Vein endothelial cell (primary cell): ENCODE measurements at places on chromosomes 13 and 19. TPM values are rescaled to one million over a fixed set of nuclear protein-coding genes. Genes with fewer than 3 reads are reported as not detected.

The LIM2 gene
- total RNA-seq = not detected in 2 replicates

The ZNF837 gene
- total RNA-seq = 2.3 and 2.5 TPM in 2 replicates

The TMPRSS9 gene
- total RNA-seq = not detected in 2 replicates

The IFI30 gene
- total RNA-seq = 0.48 TPM in 1 of 2 replicates, not detected in the other

The PAN3 gene
- total RNA-seq = 25.8 and 31.8 TPM in 2 replicates

The ASPDH gene
- not detected in 2 replicates for total RNA-seq

The SELENOW gene
- 342 and 531 TPM in 2 replicates for total RNA-seq

The PROZ gene
- total RNA-seq = not detected in 2 replicates

The CGB5 gene
- total RNA-seq = not detected in 2 replicates

The RNF225 gene
- total RNA-seq = 0.33 and 0.67 TPM in 2 replicates

The APOC4 gene
- not detected in 2 replicates for total RNA-seq

The OR7C1 gene
- not detected in 2 replicates for total RNA-seq

The PRTN3 gene
- total RNA-seq = not detected in 2 replicates

The PDE4C gene
- 0.33 TPM in 1 of 2 replicates, not detected in the other for total RNA-seq

The SLC35E1 gene
- 32.3 and 41.2 TPM in 2 replicates for total RNA-seq

The GPR18 gene
- total RNA-seq = not detected in 2 replicates

The SULT2A1 gene
- not detected in 2 replicates for total RNA-seq

The DUS3L gene
- total RNA-seq = 32.0 and 37.2 TPM in 2 replicates

The SIGLECL1 gene
- total RNA-seq = not detected in 2 replicates

The LGALS4 gene
- total RNA-seq = 0.33 TPM in 1 of 2 replicates, not detected in the other

The NLRP7 gene
- not detected in 2 replicates for total RNA-seq

The CGB8 gene
- not detected in 2 replicates for total RNA-seq

The ZNF8 gene
- total RNA-seq = 8.2 and 8.5 TPM in 2 replicates

The LYL1 gene
- total RNA-seq = 58.6 and 119 TPM in 2 replicates

The GIPR gene
- under 0.01 TPM in 1 of 2 replicates, not detected in the other for total RNA-seq

The FAM32A gene
- 129 and 143 TPM in 2 replicates for total RNA-seq

The LRP3 gene
- total RNA-seq = 4.9 and 10.4 TPM in 2 replicates

The SCN1B gene
- 9.5 and 10.3 TPM in 2 replicates for total RNA-seq

The FCER2 gene
- not detected in 2 replicates for total RNA-seq

The WDR88 gene
- not detected in 2 replicates for total RNA-seq

The TNNI3 gene
- not detected in 2 replicates for total RNA-seq

The CDX2 gene
- total RNA-seq = not detected in 2 replicates

The RYR1 gene
- total RNA-seq = under 0.01 TPM in 1 of 2 replicates, not detected in the other

The UBE2L5 gene
- not detected in 2 replicates for total RNA-seq

The KCTD4 gene
- total RNA-seq = not detected in 2 replicates

The ACP7 gene
- not detected in 2 replicates for total RNA-seq

The RNF6 gene
- 37.2 and 50.7 TPM in 2 replicates for total RNA-seq

The BRSK1 gene
- total RNA-seq = 0.29 and 1.3 TPM in 2 replicates

The MKNK2 gene
- total RNA-seq = 82.3 and 126 TPM in 2 replicates

The PSG3 gene
- total RNA-seq = not detected in 2 replicates

The FREM2 gene
- under 0.01 TPM in 1 of 2 replicates, not detected in the other for total RNA-seq

The FXYD5 gene
- 54.5 and 62.1 TPM in 2 replicates for total RNA-seq
